NCI-H1048 (cell line): ENCODE measurements at places on chromosomes 1 and 21.

DNA sequence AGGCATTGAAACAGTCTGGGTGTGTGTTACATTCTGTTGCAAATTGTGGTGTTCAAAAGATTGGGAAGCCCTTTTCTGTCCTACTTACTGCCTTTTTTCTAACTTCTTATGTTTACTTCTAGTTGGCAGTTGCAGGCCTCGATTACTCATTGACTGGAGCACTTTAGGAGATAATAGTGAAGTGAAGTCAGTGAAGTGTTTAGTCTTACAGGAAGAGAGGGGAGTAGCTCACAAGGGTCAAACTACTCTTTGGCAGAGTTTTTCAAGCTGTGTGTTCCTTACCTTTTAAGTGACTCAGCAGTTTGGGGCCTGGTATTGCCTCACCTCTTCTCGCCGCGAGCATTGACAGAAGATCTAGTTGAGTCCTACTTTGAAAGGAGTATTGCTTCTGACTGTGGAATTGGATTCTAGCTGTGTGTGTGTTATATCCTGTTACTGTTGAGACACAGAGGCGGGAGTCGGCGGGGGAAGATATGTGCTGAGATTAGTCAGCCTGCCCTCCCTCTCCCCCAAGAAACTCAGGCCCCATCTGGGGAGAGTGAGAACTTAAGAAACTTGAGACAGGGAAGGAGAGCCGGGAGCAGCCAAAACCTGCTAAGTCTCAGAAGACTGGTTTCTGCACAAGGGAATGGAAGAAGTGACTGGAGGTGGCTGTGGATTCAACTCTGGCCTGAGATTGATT lies 19.3 kb downstream of the AHCYL1 start:
- DNase-seq, result no peak

GRCh38 chr1:205240118-205240517 lies 12.4 kb downstream of the TMCC2 start:
- DNase-seq, result no peak

DNA sequence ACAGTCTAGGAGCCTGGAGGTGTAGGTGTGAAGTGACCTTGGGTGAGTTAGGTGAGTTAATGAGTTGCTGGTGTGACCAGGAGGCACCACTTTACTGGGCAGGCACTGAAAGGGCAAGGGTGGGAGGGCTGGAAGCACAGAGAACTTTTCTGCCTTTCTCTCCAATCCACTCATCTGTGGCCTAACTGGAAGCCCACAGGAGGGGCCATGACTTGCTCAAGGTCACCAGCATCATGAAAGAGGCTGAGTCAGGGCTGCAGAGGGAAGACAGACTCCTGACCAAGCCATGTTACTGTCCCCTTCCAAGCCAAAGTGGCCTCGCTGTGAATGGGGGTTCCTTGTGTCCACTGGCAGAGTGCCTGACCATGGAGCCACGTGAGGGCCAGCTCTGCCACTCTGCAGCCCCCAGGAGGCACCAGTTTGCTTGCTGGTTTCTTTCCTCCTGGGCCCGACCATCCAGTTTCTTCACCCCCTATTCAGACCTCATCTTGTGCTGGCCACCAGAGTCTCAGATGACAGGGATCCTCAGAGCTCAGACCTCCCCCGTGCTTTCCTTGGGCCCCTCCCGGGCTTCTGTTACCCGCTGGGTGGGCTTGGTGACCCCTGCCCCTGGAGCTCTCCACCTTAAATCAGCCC lies 4.3 kb upstream of the BSND start:
- DNase-seq, result no peak

DNA sequence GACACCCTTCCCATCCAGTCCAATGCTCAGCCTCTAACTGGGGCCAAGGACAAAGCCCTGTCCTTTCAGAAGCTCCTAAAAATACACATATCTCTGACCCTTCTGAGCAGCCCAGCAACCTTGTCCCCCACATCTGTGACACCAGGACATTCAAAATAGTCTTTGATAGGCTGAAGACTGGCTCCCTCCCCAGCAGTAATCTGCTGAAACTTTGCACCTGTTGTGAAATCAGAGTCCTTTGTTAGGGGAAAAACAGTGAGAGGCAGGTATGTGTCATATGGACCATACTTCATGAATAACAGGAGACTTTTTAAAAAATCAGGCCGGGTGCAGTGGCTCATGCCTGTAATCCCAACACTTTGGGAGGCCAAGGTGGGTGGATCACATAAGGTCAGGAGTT lies 82.4 kb upstream of the VAMP3 start:
- no peak for DNase-seq

DNA sequence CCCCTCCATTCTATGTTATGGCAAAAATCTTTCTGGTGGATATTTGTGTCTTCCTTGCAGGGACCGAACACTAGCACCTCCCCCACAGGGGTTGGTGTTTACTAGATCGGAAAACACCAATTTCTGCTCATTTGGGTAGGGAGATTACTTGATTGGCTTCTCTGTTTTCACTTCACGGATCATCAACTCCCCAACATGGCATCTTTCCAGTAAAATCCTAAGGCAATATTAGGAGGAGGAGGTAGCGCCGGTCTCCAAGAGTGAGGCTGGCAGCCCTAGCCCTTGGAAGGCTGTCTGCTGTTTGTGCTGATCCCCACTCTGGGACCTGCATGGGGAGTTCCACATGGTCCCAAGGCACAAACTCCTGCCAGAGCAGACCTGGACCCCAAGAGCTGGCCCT lies 12.2 kb downstream of the VASH2 start:
- DNase-seq, result peak; percentile 80

- no peak for DNase-seq
Measured at GRCh38 chr1:42944246-42944928, 14.3 kb downstream of the SLC2A1 start.

DNA sequence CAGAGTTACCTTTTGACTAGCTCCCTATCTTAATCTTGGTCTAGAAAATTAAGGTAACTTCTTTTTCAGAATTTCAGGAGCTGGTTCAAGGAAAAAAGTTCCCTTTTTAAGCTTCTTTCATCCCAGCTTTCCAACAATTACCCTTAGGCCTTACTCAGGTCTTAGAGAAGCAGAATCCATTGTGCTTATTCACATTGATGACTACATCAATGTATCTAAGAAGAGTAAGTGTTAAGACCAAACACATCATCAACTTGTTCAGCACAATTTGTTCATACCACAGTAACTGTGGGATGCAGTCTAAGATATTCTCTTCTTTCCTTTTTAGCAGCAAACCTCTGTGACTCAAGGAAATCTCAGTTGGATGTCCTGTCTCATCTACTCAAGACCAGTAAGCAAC lies 4.1 kb downstream of the MRPL9 start:
- no peak for DNase-seq

DNA sequence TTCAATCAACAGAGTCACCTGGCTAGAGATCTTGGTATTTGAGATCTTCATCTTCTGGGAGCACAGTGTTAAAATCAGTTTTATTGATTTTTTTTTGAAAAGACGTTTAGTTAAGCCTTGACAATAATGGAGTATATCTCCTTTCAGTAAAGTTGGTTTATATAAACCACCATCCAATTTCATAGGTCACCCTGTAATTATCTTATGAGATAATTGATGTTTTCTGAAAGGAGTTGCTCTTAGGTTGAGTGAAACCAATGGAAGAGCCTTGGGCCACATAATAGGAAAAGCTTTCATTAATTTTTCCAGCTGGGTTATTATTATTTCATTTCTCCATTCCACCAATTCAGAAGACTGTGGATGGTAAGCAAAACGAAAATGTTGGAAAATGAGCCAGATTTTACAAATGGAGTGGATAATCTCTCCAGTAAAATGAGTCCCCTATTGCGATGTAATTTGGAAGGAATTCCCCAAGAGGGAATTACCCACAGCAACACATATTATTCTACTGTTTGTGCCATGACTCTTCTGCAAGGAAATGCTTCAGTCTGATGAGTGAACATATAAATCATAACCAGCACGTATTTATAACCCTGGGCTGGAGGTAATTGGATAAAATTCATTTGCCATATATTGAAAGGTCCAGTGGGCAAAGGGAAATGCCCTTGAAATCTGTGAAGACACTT lies 46.2 kb upstream of the TINAGL1 start:
- DNase-seq, result no peak

- DNase-seq, result no peak
Measured at GRCh38 chr1:45244660-45245059, 38.3 kb upstream of the ZSWIM5 start.

DNA sequence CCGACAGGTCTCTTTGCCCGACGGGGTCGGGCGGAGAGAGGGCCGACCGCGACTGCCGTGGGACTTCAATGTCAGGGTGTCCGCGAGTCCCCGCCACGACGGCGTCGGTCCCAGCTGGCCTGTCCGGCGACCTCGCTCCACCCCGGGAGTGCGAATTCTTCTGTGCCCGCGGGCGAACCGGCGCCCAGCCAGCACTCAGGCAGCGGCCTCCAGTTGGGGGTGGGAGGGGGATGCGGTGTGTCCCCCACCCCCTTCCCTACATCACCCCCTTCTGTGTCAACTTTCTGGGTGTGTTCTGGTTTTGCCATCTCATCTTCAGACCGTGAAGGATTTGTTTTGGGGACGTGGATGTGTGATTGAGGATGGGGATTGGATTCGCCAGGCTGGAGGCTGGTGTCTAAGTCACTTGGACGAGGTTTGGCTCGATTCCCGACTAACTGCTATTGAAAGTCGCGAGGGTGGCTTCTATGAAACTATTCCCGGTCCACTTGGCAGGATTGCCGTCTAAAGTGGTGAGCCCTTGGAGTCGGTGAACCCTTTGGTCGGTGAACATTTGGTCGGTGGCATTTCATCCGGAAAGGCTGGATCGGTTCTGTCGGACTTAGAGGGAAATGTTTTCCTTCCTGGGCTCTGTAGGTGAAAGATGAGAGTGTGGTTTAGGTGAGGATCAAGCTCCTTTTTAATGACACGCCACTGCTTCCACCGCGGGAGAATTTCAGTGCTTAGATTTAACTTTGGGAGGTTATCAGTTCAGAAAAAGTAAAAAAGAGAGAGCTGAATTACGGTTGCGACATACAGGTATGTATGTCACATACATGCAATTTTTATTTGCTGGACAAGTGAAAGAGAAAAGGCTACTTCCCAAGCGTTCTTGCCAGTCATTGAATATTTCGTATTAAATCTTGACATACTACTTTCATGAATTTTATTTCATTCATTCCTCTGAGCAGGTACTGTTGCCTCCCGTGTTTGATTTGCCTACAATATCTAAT lies 771 bp downstream of the ABCD3 start:
- DNase-seq, result no peak

DNA sequence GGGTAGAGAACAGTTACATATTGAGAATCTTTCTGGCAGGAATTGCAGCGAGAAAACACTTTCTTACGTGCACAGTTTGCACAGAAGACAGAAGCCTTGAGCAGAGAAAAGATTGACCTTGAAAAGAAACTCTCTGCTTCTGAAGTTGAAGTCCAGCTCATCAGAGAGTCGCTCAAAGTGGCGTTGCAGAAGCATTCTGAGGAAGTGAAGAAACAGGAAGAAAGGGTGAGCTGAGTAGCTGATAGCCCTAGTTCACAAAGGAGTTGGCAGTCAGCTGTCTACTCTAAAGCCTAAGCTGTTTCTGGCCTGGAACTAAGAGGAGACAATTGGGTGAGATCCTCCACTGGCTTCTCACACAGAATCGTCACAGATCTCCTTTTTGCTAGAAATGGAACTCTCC lies 20.3 kb upstream of the SH3BGRL3 start:
- no peak for DNase-seq

DNA sequence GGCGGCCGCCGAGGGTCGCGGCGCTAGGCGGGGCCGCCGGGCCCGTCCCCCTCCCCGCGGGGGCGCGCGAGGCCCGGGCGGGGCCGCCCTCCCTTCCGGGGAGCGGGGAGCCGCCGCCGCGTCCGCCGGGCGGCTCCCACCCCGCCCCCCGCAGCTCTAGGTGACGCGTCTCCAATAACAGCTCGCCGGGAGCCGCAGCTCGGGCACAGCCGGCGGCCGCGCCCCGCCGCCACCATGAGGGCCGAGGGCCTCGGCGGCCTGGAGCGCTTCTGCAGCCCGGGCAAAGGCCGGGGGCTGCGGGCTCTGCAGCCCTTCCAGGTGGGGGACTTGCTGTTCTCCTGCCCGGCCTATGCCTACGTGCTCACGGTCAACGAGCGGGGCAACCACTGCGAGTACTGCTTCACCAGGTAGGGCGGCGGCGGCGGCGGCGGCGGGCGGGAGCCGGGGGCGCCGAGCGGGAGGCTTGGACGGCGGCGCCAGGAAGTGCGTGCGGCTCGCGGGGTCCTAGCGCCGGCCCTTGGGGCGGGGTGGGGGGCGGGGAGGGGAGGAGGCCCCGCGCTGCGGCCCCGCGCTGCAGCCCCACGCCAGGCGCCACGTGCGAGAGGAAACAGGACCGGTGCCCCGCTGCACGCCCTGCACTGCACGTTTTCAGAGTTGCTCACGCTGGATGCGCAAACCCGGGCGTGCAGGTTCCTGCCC lies at the start of gene SMYD2:
Gene SMYD2, plus strand, starts transcription at position 139 of the 699 bp plus-strand sequence. Its CDS starts 96 bp downstream, at position 235.
- peak; percentile 72 for DNase-seq

GRCh38 chr1:77511440-77511840 lies 171.0 kb downstream of the ZZZ3 start:
- no peak for DNase-seq

DNA sequence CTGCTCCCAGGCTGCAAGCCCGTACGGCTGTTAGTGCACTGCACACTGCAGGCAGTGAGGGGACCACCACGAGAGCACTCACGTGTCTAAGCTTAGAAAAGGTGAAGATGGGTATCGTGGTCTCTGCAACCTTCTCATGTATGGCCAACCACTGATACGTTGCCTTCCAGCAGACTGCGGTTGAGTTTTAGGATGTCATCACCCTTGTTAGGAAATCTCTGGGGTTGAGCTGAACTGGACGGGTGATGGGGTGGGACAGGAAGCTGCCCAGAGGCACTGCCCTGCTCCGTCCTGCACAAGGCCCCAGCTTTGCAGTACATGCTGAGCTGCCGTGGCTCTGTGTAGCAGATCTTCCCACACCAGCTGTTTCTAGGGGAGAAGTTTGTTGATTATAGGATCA lies 43.3 kb downstream of the FAAP20 start:
- DNase-seq, result no peak

- DNase-seq, result no peak
Measured at GRCh38 chr1:109623601-109624161, 4.0 kb downstream of the AMPD2 start.

- DNase-seq, result no peak
Measured at GRCh38 chr1:5793516-5793915, 198.7 kb downstream of the NPHP4 start.

- DNase-seq, result no peak
Measured at GRCh38 chr1:154749078-154749760, 120.9 kb downstream of the KCNN3 start.

GRCh38 chr1:226872437-226872836 lies 2.0 kb downstream of the PSEN2 start:
- no peak for DNase-seq

DNA sequence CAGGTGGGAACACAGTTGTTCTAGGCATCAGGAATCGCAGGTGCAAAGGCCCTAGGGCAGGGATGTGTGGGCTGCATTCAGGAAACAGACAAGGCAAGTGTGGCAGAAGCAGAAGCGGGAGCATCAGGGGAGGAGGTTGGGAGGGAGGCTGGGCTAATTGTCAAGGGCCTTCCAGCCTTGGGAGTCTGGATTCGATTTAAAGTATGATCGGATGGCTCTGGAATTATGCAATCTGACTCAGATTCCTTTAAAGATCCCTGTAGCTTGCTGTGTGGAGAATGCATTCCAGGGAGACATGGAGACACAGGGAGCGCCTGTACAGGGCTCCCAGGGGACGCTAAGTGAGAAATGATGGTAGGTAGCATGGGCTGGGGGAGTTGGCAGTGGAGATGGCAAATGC lies 86.5 kb downstream of the LACTBL1 start:
- DNase-seq, result no peak

- no peak for DNase-seq
Measured at GRCh38 chr1:21517161-21517589, 8.0 kb downstream of the ALPL start.
